Stimulated activated CD8-positive, alpha-beta memory T cell treated with anti-CD3 and anti-CD28 coated beads, Interleukin-7, amount 100 ng/mL, for 1 hour (primary cell): ENCODE measurements at places on chromosomes 16 and 17.

GRCh38 chr17:73667181-73667959 is 23.1 kb upstream of the SDK2 start:
- no peak for DNase-seq

DNA sequence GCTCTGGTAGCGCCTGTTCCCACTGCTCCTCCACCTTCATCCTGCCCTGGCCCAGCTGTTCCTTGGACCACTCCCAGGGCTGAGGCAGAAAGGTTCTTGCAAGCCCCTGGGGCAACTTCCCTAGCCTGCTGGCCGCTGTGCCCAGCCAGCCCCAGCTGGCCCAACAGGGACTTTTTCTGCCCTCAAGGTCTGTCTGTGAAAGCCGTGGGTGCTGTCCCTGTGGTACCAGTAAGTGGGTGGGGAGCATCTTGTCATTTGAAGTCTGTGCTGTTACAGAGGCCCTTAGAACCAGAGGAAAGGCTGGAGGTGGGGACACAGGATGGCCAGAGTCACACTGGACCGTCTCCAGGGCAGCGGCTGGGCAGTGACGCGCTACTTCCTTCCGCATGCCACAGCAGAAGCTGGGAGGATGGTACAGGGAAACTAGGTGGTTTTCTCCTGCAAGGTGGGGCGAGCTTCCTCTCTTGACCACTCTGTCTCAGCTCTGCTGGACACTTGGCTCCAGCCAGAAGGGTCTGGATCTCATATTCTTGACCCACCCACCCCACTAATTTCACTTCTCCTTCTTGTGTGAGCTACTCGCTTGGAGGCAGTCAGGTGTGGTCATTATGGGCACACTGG is 87.8 kb downstream of the PLCG2 start:
- DNase-seq: no peak

DNA sequence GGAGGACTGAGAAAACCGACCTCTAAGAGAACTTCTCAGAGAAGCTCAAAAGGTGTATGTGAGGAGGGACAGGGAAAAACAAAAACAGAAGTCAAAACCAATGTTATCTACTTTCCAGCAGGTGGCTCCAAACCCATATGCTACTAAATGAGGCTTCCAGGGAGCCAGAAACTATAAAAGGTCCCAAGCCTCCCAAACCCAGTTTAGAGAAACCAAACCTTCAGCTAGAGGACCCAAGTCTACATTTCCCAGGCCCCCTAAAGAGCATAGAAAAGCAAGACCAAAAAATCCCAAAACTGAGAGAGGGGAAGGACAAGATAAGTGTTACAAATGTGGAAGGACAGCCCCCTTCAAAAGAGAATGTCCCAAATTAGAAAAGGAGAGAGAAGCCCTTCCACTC is 3.7 kb downstream of the HPR start:
- no peak for DNase-seq

GRCh38 chr17:81323411-81323868 is 28.3 kb upstream of the SLC38A10 start:
- DNase-seq: no peak

GRCh38 chr17:30477774-30478115 is 537 bp downstream of the GOSR1 start:
- no peak for DNase-seq

DNA sequence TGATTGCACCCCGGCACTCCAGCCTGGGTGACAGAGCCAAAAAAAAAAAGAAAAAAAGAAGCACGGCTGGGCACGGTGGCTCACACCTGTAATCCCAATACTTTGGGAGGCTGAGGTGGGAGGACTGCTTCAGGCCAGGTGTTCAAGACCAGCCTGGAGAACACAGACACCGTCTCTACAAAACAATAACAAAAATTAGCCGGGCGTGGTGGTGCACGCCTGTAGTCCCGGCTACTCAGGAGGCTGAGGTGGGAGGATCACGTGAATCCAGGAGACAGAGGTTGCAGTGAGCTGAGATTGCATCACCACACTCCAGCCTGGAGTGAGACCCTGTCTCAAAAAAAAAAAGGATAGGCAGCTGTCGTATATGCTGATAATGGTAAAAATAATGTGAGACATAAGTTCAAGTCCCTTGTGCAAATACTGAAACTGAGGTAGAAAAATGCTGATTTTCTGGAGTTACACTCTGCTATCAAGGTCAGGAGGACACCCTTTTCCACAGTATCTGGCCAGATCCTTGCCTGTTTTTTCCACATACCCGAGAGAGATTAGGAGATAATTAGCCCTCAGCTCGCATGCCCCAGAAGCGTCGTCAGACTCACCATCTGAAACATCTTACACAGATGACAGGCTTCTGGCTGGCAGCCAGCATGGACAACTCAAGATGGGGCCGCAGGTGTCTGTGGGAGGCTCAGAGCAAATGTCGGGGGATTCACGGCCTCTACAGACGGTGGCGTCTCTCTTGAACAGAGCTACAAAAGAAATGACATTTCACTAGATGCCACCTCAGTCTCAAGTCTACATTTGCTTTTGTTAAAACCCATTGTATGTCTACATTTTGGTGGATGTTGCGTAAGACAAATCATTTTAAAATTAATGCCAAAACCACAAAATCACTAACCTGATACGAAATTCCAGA is 36.8 kb downstream of the WDR45B start:
- DNase-seq: no peak

DNA sequence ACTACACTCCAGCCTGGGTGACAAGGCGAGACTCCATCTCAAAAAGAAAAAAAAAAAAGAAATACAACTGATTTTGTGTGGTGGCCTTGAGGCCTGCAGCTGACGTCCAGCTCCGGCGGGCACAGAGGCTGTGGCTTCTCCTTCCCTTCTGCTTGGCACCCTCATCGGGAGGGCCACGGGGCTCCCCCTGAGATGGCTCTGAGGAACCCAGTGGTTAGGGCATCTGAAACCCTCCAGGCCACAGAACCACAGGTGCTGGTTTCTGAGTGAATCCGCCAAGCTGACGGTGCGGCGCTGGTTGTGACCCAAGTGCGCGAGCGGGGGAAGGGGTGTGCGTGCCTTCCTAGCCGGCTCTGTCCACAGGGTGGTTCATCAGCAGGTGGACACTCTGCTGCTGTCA is 63.4 kb downstream of the LMF1 start:
- DNase-seq: no peak

DNA sequence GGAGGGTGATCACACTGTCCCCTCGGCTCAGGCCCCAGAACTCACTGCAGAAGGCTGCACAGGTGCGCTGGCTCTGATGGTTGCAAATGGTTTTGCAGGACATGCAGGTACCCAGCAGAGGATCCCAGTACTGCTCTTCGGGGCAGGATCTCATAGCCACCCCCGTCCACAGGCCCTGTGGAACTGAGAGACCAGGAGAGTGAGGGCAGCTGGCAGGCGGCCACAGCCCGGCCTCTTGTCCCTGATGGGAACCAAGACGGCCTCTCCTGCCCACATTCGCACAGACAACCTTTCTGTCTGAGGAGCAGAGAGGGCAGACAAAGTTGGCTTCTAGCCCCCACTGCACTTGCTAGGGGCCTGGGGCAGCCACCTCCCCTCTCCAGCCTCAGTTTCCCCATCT is 19.5 kb downstream of the TNFRSF13B start:
- DNase-seq: no peak

GRCh38 chr17:14225254-14225980 is 11.2 kb downstream of the CDRT15 start:
- no peak for DNase-seq

GRCh38 chr16:22366889-22367288 is 7.5 kb downstream of the CDR2 start:
- no peak for DNase-seq

DNA sequence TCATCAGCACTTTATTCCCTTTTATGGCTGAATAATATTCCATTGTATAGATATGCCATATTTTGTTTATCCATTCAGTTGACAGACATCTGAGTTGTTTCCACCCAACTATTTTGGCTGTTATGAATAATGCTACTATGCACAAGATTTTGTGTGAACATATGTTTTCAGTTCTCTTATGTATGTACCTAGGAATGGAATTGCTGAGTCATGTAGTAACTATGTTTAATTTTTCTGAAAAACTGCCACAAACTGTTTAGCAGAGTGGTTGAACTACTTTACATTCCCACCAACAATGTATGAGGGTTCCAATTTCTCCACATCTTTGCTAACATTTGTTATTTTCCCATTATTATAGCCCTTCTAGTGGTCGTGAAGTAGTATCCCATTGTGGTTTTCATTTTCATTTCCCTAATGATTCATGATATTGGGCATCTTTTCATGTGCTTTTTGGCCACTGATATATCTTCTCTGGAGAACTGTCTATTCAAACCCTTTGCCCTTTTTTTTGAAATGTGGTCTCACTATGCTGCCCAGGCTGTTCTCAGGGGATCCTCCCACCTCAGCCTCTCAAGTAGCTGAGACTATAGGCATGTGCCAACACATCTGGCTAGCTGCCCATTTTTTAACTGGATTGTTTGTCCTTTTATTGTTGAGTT is 26.3 kb downstream of the SMURF2 start:
- no peak for DNase-seq

- no peak for DNase-seq
Observed at GRCh38 chr16:15934991-15935390, 14.4 kb upstream of the ABCC1 start.
